Activated CD8-positive, alpha-beta memory T cell treated with anti-CD3 and anti-CD28 coated beads for 4 hours (primary cell): ENCODE measurements at places on chromosomes 3 and 15.
A peak's percentile ranks its signal among the peaks of the same experiment; 100 is the strongest.

- DNase-seq, result no peak
These were observed 695 bp downstream of the METTL6 start for GRCh38 chr3:15426579-15427118.

DNA sequence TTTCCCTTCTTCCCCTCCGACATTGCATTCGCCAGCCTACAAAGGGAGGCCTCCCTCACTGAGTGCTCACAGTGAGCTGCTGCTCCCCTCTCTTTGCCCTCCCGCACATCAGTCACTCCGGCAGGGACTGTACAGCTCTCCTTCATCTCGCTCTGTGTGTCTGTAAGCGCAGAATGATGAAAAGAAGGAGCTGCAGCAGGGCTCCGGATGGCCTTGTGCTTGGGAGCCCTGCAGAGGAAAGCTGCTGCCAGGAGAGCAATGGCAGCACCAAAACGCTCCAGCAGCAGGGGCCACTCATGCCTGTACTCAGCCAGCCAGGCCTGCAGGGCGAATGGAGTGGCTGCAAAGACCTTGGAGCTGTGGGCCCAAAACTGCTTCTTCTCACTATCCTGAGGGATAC lies 107.0 kb upstream of the NSMCE3 start:
- no peak for DNase-seq

GRCh38 chr3:124858275-124858674 lies 28.9 kb downstream of the ITGB5 start:
- DNase-seq, result no peak

GRCh38 chr15:26374806-26375205 lies 398.1 kb downstream of the GABRB3 start:
- no peak for DNase-seq

DNA sequence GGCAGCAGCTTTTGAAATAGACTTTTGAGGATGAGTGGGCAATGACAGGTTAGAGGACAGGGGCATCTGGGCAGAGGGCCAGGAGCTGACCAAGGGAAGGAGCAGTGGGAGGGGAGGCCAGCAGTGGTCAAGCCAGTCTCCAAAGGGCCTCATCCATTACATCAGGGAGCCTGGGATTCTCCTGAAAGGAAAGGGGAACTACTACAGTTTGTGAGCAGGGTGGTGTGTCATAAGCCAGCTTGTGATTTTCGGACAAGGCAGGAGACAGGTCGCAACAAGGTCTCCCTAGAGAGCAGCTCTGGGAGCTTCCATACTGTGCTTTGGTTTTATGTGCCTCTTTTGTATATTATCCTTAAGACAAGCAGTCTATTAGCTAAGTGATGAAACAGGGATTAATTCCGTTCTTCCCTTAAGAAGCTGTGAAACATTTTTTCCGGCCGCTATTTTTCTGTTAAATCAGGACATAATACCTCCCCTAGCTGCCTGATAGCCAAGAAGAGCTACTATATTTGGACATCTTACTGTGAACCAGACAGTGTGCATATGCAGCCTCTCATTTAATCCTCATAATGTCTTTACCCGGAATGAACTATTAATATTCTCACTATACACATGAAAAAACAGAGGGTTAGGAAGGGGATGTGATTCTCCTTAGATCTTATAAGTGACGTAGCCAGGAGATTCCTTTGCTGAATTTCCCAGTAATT lies 46.4 kb downstream of the C2CD4B start:
- no peak for DNase-seq

- no peak for DNase-seq
These were observed 51.4 kb downstream of the FHIT start for GRCh38 chr3:61199843-61200242.

- no peak for DNase-seq
These were observed 20.7 kb downstream of the ATP2B2 start for GRCh38 chr3:10484709-10485108.

DNA sequence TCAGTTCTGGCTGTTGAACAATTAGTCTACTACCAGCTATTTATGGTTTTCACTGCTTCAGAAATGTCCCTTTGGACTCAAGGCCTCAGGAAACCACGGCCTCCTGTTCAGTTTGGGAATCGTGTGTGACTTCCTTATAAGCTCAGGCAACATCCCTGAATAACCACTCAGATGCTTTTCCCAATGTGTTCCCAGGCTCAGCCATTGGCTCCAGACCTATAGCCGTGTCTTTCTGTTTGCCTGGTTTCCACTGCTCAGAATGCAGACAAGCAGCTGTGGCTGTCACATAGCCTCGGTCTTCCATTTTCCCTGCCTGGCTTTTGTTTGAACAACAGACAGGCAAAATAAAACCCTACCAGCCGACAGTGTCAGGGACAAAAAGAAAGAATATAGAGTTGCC lies 63.2 kb upstream of the ATP2B2 start:
- no peak for DNase-seq

GRCh38 chr15:74036271-74037170 lies 42.0 kb downstream of the PML start:
- no peak for DNase-seq

DNA sequence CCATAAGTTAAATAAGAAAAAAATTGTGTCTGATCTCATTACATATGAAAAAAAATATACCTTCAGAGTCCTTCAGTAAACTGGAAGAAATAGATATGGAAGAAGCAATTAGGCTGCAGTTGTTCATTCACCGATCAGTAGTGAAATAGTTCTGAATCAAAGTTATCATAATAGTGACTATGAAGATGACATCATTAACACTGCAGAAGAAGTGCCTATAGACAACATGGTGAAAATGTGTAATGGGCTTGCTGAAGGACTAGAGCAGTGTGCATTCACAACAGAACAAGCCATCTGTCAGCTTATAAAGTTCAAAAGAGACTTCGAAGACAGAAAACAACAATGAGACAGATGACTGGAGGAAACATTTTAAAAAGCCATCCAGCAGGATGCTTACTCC lies 144.5 kb downstream of the NAALADL2 start:
- no peak for DNase-seq

DNA sequence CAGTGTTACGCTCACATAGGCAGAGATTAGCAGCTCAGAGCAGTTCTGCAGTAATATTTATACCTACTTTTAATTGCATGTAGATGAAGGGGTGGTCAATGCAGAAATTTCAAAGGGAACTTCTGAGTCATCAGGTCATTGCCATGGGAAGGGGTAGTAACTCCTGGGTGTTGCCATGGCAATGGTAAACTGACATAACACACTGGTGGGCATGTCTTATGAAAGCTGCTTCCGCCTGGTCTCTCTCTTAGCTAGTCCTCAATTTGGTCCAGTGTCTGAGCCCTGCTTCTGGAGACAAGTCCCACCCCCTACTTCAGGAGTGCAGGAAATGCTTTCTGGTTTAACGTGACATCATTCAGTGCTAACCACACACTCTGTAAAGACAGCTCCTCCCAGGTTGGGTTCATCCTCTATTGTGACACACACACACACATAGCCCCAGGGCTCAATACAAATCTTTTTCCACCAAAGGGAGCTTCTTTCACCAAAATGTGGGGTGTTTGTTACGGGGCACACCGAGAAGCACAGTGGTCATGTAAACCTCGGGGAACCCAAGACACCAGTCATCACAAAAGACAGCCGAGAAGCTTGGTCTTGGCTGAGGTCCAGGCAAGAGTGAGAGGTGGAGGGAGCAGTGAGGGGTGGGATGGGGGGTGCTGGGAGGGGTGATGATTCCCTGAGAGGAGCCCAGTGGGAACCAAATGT lies 74.5 kb downstream of the TLE3 start:
- DNase-seq, result peak; percentile 28

GRCh38 chr3:64918989-64919388 lies 231.2 kb upstream of the ADAMTS9 start:
- DNase-seq, result no peak

DNA sequence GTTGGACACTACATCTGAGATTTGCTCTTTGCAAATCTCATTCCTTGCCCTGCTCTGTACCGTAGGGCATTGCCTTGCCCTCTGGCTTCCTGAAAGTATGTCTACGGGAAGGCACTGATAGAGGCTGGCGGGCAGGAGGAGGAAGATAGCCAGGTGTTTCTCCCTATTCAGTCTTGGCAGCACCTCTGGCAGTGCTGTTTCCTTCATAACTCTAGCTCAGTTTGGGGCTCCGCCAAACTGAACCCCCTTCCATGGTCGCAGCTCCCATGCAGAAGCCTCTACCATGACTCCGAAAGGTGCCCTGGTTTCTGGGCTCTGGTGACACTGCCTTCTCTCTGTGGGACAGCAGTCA lies 122.3 kb upstream of the PRR20G start:
- no peak for DNase-seq

DNA sequence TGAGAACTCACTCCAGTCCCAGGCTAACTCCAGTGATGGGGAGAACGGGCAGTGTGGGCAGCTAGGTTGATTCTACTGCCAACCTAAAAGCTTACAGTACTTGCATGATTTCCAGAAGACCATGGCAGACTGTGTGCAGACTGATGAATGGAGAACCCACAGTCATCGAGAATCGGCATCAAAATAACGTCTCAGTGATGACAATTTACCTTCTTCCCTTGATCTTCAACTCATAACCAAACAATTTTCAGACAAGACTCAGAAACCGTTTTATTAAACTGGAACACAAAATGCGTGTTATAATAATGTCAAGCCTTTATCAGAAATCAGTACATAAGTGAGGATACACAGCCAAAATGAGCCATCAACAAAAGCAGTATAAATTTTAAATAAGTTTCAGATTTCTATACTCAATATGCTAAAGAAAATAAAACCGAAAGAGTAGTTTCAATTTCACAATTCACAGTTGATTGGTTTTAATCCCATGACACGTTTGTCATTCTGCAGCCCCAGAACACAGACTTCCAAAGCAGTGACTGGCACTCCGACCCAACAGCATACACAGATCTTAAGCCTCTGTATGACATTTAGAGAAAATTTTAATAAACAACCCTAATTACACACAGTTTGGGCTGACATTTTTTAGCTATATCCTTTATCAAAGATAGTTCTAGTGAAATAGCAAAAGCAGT lies 54.5 kb downstream of the ZMAT3 start:
- no peak for DNase-seq
